NK-92 treated with Interleukin-12 subunit alpha and Interleukin-12 subunit beta, amount 100 ng/mL, for 24 hours (cell line): ENCODE measurements at places on chromosomes 2 and 18.

DNA sequence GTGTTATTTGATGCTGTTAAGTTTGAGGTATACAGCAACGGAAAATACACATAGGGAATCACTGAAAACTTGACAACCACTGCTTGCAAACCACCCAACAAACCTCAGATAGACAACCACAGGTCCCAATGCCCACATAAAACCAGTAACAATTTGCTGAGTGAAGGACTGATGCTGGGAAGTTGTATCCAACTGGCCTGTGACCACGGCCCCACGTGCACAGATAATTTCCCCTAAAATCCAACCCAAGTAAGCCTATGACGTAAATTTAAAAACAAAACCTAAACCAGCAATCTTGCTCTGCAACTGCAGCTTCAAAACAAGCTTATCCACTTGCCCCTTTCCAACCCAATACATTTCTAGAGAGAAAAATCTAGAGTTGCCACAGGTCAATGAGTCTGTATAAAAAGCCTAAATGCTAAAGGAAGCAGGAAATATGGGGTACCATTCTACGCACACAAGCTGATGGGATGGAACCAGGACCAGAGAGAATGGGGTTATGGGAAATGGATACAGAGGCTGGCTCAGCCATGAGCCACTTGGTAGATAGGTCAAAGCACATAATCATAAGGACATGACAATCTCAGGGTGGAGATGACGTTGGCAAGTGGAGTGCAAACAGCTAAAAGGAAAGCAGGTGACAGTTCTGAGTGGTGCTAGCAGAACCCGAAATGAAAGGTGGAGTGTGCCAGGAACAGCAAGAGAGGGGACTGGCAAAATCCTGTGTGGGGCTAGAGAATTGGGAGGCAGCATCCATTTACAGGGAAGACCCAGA is 27.8 kb upstream of the CREB1 start:
- DNase-seq = no peak

DNA sequence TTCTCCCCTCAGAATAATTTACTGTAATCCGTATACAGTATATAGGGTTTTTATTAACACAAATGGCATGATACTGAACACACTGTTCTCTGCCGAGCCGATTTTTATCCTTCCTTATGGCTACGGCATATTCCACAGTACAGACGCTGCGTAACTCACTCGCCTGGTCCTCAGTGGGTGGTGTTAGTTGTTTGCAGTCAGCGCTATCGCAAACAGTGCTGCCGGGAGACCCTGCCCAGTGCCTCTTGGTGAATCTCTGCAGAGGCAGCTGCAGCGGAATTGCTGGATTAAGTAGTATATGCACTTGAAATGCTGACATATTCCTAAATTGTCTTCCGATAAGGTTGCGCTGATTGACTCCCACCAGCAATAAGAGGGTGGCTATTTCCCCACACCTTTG is 73.9 kb downstream of the MARCO start:
- no peak for DNase-seq

GRCh38 chr2:171247741-171248662 is 87.3 kb upstream of the TLK1 start:
- DNase-seq = no peak

- no peak for DNase-seq
Measured at GRCh38 chr2:12694990-12695774, 21.6 kb upstream of the TRIB2 start.

DNA sequence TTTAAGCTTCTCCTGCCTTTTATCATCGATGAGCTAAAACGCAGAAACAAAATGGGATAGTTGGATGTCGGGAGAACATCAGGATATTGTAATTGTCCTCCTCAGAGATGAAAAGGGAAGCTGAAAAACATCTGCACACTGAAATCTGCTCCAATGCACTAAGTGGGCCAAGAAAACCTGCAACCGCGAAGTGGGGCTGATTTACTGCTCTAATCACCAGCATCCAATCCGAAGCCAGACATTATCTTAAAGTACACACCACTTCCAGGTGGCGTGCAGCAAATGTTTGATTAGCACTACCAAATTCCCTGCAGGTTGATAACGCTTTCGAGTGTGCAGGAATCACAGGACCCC is 230.3 kb upstream of the SLC14A2 start:
- no peak for DNase-seq

GRCh38 chr2:182554950-182555349 is 128.1 kb upstream of the PDE1A start:
- no peak for DNase-seq

- no peak for DNase-seq
Measured at GRCh38 chr2:234993541-234993981, 41.7 kb downstream of the SH3BP4 start.

DNA sequence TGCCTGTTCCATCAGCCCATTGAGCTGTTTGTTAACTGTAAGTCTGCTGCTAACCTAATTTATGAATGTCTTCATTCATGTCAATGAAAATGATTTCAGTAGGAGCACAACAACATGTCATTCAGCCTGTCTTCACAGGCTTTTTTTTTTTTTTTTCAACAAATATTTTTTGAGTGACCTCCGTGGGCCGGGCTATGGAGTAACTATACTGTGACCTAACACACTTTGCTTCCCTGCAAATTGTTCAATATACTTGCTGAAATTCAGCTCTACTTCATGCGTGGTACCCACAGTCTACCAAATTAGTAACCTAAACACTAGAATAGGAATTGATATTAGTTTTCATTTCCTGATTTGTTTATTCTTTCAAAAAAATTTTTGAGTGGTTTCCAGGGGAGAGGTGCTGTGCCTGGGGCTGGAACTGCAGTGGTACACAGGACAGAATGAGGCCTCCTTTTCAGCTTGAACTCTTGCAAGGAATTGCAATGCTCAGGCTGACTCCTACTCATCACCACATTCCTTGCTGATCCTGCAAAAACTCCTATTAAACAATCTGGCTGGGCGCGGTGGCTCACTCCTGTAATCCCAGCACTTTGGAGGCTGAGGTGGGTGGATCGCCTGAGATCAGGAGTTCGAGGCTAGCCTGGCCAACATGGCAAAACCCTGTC is 87.1 kb downstream of the CDH20 start:
- no peak for DNase-seq

- no peak for DNase-seq
Measured at GRCh38 chr18:22228976-22229375, 59.6 kb downstream of the GATA6 start.

DNA sequence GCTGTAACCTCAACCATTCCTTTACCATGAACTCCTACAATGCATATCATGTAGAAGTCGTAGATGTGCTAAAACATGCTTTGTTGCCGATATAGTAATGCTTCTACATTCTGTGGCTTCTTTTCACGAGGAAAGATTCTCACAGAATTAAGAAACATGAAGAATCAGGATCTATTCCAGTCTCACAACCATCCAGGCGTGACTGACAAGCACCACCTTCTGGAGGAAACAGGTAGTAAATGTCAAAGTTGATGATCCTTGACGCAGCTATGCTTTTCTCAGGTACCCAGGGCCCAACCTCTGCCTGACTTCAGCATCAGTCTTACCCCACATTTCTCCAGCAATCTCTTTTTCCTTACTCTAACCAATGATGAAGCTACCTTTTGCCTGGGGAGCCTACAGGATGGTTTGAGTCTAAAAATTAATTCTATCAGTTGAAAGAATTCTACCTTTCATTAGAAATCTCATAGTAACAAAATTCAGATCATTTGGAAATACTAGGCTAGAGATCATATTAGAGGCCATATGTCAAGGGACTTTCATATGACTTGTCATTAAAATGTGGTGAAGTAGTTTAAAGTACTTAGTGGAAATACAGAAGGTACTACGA is 123.3 kb upstream of the RND3 start:
- DNase-seq = no peak

- no peak for DNase-seq
Measured at GRCh38 chr2:28048341-28048740, 157.8 kb downstream of the BABAM2 start.

DNA sequence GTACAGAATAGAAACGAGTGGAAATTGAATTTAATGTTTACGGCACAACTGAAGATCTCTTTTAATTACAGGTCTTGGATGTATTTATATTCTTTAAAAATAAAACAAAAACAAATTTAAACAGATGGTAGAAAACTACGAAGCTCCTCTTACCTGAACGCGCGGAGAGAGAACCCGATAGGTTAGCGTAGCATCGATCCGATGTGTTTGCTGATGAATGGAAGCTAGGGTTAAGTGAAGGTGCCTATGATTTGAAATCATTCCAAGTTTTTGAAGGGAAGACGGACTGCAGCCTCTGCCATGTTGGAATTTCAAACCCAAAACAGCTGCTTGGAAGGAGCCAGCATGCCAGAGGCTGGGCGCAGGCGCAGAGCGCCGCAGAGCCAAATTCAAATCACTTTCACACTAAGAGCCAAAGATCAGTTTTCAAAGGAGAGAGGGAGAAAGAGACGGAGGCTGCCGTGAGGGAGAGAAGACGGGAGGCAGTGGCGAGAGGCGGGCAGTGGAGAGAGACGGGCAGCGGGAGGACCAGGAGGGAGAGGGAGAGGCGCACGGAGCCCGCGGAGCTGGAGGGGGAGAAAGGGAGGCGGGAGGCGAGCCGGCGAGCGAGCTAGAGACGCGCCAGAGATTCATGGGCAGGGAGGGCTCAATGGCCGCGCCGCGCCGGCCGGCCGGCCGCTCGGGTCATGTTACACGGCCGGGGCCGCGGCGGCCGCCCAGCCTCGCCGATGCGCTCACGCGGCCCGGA is at the start of gene FIGN:
Gene FIGN (minus strand): TSS at position 324 of the 748 bp plus-strand sequence. CDS start 1,081 bp downstream, outside the sequence.
- no peak for DNase-seq

GRCh38 chr18:27948986-27949385 is 227.9 kb downstream of the CDH2 start:
- no peak for DNase-seq

- DNase-seq = no peak
Measured at GRCh38 chr2:41488888-41489287, 558.9 kb upstream of the PKDCC start.

GRCh38 chr2:23745726-23746105 is 181.2 kb downstream of the ATAD2B start:
- DNase-seq = no peak

DNA sequence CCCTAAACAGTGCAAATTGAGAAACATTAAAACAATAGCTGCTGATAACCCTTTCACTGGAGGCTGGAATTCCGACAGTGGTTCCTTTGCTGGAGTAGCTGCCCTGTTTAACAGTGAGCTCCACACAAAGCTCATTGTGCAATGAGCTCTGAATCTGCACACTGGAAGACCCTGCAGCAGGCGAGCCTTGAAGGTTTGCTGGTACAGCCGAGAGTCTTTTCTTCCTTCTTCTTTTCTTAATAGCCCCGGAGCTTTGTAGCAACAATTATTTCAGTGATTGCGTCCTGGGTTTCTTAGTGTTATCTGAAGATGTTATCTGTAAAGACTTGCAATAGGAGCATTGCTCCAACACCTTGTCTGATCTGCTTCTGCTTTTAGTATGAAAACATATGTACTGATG is 50.8 kb upstream of the CXCR4 start:
- no peak for DNase-seq
